CD4-positive, alpha-beta T cell treated with Interleukin-1 beta for 1 hour (primary cell): ENCODE measurements at places on chromosomes 6 and 20.

- DNase-seq, result no peak
Observed at GRCh38 chr6:134026597-134026996, 25.8 kb downstream of the SLC2A12 start.

DNA sequence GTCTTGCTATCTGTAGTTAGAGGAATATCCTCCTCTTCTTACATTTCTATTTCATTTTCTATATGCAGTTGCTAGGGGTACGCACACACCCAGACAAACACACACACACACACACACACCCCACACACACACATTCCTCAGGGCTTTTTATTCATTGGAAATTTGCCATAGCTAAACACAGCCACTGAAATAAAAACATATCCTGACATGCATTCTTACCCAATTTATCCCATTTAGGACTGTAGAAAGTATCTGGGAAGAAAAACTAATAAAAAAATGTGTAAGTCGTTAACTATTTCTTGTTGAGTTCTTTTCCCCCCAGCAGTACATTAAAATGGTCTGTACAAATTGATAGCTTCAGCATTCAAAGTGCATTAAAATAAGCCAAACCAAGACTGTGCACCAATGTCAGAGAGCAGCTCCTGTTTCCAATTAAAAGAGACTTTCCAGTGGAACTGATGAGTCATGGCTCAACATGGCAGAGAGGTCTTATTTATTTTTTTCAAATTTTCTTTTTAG lies 357.9 kb upstream of the AGPAT4 start:
- DNase-seq, result no peak

- DNase-seq, result no peak
Observed at GRCh38 chr6:69868252-69868804, 2.0 kb downstream of the COL19A1 start.

DNA sequence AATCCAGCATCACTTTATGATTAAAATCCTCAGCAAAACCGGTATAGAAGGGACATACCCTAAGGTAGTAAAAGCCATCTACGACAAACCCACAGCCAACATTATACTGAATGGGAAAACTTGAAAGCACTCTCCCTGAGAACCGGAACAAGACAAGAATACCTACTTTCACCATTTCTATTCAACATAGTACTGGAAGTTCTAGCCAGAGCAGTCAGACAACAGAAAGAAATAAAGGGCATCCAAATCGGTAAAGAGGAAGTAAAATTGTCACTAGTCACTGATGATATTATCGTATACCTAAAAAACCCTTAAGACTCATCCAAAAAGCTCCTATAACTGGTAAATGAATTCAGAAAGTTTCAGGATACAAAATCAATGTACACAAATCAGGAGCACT lies 33.3 kb downstream of the BLOC1S5 start:
- DNase-seq, result no peak

GRCh38 chr20:11712639-11713160 lies 205.0 kb upstream of the BTBD3 start:
- no peak for DNase-seq

DNA sequence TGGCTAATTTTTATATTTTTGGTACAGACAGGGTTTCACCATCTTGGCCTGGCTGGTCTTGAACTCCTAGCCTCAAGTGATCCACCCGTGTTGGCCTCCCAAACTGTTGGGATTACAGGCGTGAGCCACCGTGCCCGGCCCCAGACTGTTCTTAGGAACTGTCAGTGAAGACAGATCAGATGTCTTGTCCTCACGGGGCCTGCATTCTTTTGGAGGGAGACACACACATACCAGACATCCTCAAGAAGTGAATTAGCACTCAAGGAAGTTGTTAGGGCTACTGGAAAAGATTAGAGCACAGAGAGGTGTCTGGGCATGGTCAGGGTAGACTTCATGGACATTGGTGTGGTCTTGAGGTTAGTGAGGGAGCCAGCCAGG lies 10.3 kb upstream of the LPIN3 start:
- DNase-seq, result no peak

DNA sequence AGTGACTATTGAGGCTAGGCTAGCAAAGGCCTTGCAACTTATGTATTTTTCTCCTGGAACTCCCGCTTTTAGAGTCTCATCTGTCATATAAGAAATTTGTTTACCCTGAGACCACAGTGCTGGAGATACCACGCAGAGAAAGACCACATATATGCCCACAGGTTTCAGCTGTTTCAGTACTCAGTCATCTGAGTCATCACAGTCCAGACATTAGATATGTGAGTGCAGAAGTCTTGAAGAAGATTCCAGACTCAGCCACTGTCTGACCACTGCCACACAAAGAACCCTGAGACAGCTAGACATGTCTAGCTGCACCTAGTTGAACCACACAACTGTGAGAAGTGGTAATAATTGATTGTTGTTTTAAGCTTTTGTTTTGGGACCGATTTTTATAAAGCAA lies 648.3 kb downstream of the EPM2A start:
- no peak for DNase-seq

GRCh38 chr20:52191132-52191915 lies at the start of gene ZFP64:
Gene ZFP64 (minus strand): TSS chr20:52191779. CDS start chr20:52191636, 143 bp downstream.
- DNase-seq, result peak; percentile 70

DNA sequence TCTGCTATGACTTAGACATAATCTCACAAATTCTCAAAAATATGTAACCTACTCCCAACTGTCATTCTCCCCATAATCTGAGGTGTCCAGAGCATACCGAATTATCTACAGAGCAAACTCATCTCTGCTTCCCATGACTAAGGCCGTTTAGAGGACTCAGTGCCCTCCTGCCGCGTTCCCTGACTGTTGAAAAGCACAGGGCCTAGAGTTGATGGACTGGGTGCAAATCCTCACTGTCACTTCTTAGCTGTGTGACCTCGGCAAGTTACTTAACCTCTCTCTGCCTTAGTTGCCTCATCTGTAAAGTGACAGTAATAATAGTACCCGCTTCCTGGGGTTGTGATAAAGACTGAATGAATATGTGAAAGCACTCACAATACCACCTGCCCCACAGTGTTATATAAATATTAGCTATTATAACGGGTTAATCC lies 4.7 kb upstream of the TUBB2A start:
- DNase-seq, result no peak

- DNase-seq, result no peak
Observed at GRCh38 chr20:11431621-11432020, 486.1 kb upstream of the BTBD3 start.

DNA sequence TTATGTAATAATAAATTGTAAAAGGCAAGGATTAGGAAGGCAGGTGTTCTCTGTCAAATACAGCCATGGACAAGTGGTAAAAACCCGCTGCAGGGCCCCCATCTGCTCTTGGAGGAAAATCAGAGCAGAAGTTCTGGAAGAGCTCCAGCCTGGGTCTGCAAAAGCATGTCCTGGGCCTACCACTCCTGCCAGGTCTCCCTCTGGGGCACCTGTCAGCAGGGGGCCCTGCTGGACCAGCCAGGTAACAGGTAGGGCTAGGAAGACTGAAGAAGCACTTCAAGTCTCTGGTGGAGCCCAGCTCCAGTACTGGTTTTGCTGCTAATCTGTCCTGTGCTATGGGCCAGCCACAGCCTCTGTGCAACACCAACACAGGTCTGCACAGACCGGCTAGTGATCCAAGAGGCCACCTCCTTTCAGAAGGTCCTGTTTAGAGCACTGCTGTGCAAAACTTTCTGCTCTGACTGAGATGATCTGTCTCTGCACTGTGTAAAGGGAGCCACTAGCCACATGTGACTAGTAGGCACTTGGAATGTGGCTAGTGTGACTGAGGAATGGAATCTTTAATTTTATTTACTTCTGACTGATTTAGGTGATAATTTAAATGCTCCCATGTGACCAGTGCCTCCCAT lies 30.2 kb downstream of the RRBP1 start:
- no peak for DNase-seq

DNA sequence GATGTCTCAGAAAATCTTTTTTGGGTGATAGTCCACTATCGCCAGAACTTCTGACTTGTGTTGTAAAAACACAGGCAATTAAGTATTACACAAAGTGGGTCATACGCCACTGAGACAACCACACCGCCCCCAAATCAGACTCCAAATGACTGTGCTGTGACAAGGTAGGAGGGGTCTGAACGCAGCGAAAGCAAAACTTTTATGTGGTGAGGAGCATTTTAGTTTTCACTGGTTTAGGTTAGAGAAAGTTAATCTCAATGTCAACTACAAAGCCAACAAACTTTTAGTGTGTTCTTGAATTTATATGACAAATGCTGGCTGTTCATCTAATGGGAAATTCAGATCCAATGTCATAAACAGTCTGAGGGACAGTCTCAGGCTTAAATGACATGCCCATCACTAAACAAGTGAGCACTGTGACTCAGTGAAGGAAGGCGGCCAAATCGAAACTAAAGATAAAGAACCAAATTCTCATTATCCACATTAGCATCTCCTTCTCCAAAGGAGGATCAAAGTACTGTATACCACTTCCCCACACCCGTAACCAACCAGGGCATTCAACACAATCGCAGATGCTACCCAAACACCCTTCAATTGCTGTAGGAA lies 186.7 kb downstream of the GJA10 start:
- DNase-seq, result peak; percentile 69

DNA sequence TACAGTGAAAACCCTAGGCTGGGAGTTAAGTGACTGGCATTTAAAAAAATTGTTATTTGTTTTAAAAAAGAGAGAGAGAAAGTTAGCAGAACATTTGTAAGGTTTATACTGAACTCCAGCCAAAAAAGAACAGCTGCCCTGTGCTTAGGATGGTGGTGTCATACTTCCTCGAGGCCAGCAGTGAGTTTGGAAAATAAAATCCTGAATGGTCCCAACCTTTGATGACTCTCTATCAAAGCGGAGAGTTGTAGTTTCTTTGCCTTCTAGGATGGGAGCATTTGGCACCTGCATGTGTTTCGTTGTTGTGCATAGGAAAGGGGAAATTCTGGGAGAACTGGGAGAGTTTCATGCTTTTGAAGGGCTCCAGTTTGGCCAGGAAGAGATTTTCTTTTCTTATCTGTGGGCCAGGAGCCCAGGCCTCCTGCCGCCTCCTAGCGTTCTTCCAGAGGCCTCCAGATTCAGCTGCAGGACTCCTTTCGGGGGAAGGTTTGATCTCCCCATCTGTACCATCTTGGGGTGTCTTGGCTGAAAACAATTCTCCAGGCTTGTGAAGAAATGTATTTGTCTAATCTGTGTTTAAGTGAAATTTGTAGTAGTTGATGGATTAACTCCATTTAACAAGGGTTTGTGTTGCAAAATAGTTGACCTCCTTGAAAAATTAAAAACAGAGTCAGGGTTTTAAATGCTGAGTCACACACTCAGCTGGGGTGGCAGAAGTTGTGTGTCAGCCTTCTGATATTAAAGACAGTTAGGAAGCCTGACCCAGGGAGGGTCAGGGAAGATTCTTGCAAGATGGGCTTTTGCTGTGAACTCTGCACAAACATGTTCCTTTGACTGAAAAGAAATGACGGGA lies 63.4 kb downstream of the TXNDC5 start:
- no peak for DNase-seq

DNA sequence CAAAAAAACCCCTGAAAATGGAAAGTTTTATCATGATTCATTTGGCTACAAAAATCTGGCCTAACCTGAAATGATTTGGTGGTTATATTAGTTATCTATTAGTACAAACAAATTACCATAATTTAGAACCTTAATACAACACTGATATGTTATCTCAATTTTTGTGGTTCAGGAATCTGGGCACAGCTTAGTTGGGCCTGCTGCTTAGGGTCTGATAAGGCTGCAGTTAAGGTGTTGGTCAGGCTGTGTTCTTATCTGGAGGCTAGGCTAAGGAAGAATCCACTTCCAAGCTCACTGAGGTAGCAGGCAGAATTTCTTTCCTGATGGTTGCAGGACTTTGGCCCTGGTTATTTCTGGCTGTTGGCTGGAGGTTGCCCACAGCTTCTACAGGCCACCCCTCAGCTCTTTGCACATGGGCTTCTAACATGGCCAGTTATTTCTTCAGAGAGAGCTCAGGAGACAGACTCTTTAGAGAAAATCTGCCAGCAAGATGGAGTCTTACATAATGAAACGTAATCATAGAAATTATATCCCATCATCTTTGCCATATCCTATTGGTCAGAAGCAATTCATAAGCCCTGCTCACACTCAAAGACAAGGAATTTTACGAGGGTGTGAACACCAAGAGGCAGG lies 11.4 kb downstream of the TRIM38 start:
- DNase-seq, result no peak

DNA sequence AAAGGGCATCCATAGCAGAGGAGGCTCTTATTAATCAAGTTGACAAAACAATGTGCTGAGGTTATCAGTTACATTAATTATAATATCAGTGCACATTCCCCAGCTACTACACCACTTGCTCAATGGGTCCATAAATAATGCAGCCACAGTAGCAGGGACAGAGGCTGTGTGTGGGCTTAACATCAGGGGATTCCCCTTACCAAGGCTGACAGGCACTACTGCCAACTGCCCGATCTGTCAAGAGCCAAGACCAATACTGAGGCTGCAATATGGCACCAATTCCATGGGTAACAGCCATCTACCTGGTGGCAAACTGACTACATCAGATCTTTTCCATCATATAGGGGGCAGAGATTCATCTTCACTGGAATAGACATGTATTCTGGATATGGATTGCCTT lies 22.0 kb downstream of the CD164 start:
- DNase-seq, result no peak

DNA sequence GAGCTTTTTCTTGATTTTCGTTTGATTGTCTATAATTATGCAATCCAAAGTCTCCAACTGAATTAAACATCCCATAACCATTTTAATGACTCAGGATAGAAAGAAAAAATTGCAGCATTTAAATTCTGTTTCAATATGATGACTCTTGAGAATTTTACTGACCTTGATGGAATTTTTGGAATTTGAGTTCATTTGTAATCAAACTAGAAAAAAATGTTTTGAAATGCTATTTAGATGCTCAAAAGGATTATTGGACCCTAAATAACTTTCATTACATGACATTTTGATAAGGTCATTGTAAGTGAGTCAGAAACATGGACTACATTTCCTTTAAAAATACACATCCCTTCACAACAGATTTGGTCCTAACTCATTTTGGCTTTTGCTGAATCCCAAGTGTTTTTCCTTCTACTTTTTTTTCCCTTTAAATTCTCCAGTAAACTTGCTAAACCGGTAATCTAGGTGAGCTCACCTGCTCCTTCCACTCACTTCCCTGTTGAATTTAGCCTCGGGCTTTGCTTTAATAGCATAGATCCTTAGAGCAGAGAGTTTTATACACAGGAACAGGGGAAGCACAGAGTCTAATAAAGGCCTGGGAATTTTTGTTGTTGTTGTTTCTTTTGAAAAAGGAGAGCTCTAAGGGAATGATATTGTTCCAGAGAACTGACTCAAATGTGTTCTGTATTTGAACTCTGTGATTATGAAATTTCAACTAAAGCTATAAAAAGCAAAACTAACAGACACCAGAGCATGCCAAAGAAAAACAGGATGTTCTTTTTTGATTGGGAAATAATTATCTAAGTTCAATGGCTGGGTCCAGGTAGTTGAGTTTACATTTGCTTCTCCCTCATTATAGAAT lies 1088.2 kb upstream of the CITED2 start:
- no peak for DNase-seq
